NCI-H524 (cell line): ENCODE measurements at places on chromosomes 2 and 18.

- no peak for DNase-seq
Observed at GRCh38 chr2:236676136-236676873, 106.7 kb downstream of the ACKR3 start.

- DNase-seq = no peak
Observed at GRCh38 chr18:79756826-79757225, 40.9 kb upstream of the KCNG2 start.

- no peak for DNase-seq
Observed at GRCh38 chr2:180559771-180560170, 420.6 kb upstream of the UBE2E3 start.

DNA sequence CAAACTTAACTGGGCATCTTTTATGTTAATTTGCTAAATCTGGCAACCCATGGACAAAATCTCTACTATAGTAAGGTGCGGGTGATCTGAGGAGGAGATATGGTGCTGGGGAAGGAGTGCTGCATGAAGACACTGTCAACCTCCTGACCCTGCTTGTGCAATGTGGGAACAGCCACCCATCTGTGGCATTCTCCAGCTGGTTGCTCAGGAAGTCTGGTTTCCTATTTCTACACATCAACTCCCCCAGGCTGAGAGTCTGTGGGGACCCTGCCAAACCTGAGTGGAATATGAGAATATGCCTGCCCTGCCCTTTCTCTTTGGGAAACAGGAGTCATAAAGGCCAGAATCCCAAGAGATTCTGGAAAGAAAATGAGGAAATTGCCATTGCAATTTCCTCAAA, 60.1 kb upstream of the PAX3 start:
- DNase-seq = no peak

- DNase-seq = no peak
Observed at GRCh38 chr2:137252934-137253333, 487.6 kb downstream of the THSD7B start.

- DNase-seq = peak; percentile 82
Observed at GRCh38 chr18:63284827-63285733, 34.5 kb downstream of the BCL2 start.

- no peak for DNase-seq
Observed at GRCh38 chr2:56148825-56149224, 35.0 kb upstream of the CCDC85A start.

DNA sequence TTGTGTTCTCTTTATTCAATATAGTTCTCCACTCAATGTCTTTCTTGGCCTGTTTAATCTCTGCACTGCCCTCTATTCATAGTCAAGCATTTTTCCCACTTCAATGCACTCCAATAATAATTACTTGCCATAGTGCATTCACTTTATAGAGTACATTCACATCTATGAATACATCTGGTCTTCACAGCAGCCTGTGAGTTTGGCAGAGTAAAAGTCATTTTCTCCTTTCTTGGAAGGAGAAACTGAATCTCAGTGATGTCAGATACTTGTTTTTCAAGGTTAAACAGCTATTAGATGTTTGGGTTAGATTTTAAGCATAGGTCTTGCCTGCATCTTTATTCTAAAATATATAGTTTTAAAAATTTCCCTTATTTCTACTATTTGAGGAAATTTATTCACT, 373.2 kb downstream of the TRIB2 start:
- no peak for DNase-seq

DNA sequence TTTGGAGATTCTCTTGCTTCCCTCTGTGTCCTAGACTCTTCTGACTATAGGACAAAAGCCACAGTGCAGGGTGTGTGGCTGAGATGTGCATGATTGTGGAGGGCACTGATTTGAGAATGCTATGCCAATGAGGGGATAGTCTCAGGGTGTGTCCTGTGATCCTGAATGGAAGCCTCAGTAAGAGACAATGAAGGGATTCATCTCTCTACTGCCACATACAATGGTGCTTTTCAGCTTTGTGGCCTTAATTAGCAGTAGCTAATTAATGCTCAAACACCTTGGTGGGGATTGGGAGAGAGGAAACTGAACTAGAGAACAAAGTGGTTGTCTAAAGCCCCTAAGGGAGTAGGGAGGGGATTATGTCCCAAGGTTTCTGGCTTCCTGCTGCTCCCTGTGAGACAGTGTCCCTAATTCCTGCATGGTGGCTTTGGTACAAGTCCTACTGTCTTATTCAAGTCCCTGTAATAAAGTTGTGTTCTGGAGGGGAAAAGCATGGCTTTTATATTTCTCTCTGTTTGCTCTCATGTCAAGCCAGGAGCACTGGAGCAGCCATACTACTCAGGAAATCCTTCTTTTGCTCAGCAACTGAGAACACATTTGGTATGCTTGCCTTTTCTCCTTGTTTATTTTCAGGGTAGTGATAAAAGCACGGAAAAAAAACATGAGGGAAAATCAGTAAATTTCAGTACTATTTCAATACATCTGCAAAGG, 415.2 kb upstream of the TCF4 start:
- DNase-seq = no peak

- no peak for DNase-seq
Observed at GRCh38 chr2:96760986-96761832, 507 bp downstream of the CNNM4 start.

- DNase-seq = no peak
Observed at GRCh38 chr18:6059551-6059950, 164.2 kb upstream of the TMEM200C start.

DNA sequence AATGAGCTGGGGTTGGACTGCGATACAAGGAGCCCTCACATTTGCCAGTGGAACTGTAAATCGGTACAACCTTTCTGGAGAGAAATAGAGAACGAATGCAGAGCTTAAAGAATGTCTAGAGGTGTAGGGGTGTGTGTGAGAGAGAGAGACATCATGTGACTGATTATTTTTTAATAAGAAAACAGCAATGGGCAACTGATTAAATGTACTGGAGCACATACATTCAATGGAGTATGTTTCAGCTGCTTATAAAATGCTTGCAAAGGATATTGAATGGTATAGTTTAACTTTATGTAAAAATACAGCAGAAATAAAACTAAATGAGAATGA, 391 bp upstream of the TMEM17 start:
- no peak for DNase-seq

GRCh38 chr2:18171191-18172139, 293.0 kb downstream of the KCNS3 start:
- no peak for DNase-seq

GRCh38 chr2:239139101-239139500, 261.7 kb downstream of the HDAC4 start:
- DNase-seq = no peak

- no peak for DNase-seq
Observed at GRCh38 chr2:209534228-209534627, 110.4 kb downstream of the MAP2 start.

DNA sequence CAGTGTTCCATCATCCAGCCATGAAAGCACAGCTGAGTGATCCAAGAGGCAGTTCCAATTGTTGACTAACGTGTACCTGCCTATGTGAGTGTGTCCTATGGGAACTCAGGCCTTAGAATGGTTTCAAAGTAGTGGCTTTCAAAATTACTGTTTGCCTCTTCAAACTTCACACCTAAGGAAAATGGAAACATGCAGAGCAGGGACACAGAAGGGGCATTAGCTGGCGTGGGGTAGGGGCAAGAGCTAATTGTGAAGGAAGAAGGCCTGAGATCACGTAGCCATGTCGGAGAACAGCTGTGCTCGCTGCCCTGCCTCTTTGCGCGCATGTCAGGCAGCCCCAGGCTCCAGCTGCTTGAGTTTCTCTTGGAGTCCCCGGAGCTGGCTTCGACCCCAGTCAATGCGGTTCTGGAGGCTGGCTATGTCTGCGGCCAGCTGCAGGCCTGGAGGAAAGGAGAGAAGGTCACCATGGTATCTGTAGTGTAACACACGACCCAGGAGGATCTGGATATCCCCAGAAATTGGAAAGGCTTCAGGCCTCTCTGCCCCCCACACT, 3.8 kb upstream of the IMP4 start:
- DNase-seq = no peak

- no peak for DNase-seq
Observed at GRCh38 chr2:112896909-112897623, 13.9 kb upstream of the IL37 start.

GRCh38 chr2:45643095-45643494, 8.4 kb upstream of the PRKCE start:
- DNase-seq = no peak

DNA sequence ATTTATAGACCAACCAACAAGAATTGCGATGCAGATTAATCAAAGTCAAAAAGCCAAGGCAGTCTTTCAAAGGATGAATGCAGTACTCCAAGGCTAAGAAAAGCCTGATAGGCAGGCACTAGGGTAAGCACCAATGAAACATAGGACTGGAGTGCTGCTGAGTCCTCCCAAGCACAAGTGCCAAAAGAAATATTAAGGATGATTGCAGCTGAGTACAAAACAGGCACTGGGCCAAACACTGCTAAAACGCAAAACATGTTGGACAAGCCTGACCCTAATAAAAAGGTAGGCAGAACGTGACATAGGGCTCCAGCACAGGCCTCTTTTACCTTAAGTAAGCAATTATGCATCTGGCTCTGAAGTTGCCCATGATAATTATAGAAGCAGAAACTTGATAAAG, 160.1 kb upstream of the LRP1B start:
- DNase-seq = peak; percentile 24

DNA sequence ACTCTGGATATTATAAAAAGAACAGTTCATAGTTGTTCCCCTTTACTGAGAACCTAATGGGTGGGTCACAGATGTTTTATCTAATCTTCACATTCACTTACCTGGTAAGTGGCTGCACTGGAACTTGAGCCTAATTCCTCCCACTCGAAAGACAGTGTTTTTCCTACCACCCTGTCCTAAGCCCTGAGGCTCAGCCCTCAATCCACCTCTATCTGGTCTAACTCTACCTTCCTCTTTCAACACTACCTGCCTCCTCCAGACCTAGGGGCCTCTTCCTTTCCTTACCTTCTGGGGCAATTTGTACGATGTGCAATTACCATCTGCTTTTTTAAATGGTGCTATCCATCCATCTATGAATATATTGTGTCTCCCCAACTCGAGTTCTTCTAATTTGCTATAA, 9.7 kb upstream of the KIF3C start:
- peak; percentile 85 for DNase-seq

DNA sequence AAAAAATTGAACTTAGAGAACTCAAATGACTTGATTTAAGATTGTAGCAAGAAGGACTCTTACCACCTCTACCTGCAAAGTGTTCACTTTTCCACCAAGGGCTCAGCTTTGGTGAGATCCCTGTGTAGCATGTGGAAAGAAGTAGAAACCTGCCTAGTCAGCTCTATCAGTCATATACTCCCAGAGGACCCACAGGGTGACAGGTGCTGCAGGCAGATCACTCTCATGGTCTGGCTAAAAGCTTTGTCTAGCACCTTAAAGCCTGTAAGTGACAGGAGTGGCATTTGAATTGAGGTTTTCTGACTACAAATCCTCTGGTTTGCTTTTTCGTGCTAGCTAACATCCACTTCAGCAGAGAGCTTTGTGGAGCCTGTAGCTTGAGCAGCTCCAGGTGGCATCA, 18.7 kb upstream of the NEMP2 start:
- peak; percentile 11 for DNase-seq

DNA sequence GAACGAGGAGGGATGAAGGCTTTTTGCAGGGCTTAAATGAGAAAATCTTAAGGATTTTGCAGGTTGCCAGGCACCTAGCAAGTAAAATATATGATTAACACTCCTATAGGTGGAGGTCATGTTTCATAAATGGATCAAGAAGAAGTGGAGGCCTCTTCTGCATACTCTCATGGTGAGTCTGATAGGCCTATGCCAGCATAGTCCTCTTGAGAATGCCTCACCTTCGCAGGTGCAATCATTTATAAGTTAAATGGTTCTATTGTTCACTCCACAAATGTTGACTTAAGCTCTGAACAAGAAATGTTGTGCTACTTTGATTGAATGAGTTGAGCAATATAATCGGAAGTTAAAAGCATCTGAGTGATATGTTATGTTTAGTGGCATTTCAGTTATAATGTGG, 12.1 kb downstream of the LRRTM1 start:
- no peak for DNase-seq

GRCh38 chr2:9889812-9890261, 46.6 kb downstream of the TAF1B start:
- no peak for DNase-seq

DNA sequence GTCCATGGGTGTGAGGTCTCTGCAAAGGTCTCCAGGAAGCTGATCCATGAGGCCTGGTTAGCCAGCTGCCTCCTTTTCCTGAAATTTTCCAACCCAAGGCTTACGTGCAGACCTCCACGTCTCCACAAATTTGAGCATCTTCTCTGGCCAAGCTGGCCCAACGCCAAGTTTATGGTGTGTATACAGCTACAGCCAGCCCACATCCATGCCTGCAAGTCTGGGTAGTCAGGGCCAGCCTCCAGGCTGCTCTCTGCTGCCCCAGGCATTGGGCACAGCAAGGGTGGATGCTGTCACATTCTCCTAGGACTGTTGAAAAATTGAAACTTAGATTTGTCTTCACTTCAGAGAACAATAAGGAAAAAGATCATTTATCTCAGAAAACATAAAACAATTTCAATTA, 525.5 kb upstream of the CHAC2 start:
- no peak for DNase-seq

DNA sequence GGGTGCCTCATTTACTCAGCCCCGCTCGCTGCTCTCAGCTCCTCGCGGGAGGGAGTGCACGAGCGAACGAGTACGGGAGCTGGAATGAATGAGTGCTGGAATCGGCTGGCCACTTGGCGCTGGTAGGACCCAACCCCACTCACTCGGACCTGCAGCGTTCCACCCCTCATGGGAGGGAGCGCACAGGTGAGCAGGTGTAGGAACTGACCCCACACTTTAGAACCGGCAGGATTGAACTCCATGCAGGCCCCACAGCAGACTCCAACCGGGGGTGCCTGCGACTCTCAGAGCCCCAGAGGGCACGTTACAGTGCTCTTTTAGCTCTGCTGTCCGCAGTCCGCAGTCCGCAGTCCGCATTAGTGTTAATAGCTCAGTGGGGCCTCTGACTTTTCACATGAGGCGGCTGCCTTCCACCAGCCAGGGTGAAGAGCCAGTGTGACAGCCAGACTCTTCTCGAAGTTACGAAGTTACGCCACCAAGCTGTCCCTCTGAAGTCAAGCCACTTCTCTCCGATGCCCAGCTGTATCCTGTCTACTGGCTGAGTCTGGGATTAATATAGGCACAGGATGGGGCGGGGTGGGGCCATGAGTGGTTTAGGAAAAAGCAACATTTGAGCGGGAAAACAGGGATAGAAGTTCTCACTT, 102.7 kb upstream of the ARHGAP15 start:
- no peak for DNase-seq

DNA sequence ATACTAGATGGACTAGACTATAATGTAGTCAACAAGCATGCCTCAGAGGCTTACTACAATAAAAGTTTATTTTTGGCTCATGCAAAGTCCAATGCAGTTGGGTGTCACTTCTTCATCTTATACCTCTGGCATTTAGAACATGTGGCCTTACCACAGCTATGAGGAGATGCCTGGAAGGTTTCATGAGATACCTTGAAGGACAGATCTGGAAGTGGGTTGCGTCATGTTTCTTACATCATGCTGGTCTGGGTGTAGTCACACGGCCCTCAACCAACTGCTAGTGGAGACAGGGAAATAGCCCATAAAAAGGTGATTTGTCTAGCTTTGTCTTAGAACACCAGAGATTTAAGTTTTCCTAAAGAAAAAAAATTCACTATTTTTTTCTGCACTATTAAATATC, 91.7 kb upstream of the MMADHC start:
- no peak for DNase-seq
